Astrocyte of the cerebellum (primary cell): ENCODE measurements at places on chromosomes 4 and X.

DNA sequence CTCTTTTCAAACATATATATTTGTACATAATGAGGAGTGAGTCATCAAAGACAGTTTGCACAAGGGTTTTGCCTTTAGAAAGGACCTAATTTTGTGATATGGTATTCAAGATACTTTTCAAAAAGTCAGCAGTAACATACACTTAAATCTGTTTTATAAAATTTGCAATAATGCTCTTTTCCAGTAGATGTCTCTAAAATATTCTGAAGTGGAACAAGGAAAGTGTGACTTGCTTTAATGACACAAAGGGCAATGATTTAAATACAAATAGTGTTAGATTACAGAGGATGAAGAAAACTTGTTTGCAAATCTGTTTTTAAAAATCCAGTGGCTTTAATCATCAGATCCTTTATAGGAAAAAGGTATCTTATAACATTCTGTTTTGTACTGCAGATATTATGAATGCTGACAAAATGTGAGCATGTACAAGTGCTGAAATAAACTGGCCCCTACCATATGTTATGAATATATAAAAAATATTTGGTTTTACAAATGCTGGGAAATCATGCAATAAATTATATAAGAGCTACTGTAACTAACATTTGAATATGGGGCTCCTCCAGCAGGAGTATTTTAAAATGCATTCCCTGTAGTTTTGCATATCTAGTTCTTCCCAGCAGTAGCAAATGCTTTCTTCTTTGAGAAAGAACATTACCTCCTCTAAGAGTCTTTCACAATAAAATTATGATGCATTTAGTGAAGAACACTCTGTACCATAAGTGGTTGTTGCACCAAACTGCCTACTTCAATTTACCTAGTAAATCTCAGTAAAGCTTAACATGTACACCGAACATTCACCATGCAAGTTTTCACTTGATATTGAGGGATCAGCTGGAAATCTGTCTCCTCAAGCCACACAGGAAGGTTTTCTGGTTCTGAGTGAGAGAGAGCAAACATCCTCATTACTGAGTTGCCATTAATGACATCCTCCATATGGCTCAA lies 20.2 kb downstream of the MMRN1 start:
- no peak for DNase-seq

DNA sequence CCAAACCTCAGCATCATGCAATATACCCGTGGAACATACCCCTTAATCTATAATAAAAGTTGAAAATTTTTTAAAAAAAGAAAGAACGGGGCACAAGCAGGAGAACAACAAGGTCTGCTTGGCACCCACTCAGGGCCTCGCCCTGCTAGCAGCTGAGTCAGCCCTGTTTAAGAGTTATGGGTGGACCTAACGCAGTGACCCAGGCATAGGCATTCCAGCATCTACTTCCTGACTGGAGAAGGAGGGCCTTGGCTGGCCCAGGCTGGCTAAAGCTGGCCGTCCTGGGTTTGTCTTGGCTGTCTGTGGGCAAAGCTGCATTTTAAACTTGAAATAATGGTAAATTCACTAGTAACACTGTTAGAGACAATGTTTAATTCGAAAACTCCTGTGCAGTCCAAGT lies 236.7 kb upstream of the PGRMC2 start:
- no peak for DNase-seq

- DNase-seq = no peak
Observed at GRCh38 chrX:52118262-52118661, 49.3 kb upstream of the MAGED4B start.

- DNase-seq = no peak
Observed at GRCh38 chr4:6914448-6914847, 4.8 kb downstream of the TBC1D14 start.

DNA sequence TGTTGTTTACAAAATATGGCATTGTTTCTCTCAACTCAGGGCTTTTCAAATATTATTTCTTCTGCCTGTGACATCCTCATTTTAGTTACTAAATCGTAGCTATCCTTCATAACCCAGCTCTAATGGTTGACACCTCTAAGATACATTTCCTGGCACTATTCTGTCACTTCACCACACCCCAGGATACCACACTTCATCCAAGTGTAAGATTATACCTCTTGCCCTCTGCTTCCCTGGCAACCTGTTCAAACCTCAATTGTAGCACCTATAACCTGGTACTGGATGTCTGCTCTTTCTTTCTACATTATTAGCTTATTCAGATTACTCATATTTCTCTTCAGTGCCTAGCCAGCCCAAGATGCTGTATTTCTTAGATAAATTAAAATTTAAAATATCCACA lies 175.7 kb upstream of the SPIN4 start:
- no peak for DNase-seq

- no peak for DNase-seq
Observed at GRCh38 chrX:29662101-29662500, 553.3 kb upstream of the MAGEB2 start.

GRCh38 chrX:20547611-20548051 lies 280.9 kb upstream of the RPS6KA3 start:
- peak; percentile 35 for DNase-seq

DNA sequence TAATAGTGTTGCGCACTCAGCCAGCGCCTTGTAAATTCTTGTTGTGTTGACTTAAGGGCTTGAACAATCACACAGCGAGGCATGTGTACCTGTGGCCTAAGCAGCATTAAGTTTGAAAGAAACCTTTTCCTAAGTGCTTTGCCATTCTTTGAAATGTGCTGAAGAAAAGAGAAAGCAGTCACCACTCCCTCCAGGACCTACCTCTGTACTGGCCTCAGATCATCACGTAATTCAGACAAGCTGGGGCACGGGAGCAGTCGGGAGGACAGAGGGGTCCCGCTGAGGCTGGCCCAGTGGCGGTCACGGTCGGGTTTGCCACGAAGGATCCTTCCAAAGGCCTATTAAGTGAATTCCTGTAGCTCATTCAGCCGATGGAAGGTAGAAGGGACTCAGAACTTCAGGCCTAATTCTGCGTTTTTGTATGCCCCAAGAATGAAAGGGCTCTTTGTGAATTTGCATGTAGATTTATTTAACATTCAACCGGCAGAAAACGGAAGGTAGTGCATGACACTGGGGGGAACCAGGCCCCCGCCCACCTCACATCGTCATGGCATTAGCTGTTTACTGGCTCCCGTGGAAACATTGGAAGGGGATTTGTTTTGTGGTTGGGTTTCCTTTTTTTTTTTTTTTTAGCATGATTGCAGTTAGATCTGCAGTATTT lies 106.3 kb downstream of the TRAPPC11 start:
- peak; percentile 6 for DNase-seq

DNA sequence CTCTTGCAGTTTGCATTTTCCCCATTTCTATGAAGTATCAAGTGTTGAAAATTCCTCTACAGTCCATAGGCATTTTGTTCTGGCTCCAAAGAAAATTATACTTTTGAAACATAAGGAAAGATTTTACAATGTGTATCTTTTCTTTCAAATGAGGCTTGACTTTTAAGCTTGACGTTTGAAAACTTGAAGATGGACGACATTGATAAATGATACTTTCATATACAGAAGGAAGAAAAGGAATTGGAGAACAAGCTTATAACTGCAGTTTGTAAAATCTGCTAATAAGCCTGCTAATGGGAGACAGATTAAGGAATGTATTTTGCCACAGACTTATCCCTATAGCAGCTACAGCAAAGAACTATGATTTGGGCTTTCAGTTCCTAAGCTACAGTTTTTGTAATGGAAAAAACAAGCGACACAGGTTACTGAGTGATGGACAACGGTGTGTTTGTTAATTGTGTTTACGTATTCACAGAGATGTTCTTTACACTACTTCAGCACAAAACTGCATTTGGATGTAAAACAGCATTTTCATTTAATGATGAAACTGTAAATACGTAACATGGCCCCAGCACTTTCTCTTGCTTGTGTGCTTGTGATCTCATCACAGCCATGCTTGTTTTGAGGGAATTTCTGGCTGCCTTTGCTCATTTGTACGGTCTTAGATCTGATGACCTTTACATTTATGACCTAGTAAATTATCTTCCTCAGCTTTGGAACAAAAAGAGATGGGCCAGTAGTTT lies 83.2 kb upstream of the FAT1 start:
- no peak for DNase-seq

DNA sequence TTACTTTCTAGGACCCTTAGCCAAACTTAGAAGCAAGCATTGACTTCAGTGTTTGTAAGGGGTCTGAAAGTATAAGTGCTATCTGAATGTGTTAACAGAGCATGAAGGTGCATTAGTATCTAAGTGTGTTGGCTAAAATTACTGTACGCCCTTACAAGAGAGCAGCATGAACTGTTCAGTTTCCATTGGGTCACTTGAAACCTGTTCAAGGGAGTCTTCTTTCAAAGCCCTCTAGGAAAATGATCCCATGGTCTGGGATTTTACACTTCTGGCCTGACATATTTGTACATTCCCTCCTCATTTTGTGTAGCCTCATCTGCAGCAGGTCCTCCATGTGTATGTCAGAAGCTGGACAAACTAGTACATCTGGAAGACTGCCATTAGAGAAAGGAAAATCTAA lies 3.2 kb downstream of the PRDX4 start:
- DNase-seq = no peak

GRCh38 chr4:99209671-99210070 lies 9.4 kb downstream of the ADH6 start:
- DNase-seq = no peak

DNA sequence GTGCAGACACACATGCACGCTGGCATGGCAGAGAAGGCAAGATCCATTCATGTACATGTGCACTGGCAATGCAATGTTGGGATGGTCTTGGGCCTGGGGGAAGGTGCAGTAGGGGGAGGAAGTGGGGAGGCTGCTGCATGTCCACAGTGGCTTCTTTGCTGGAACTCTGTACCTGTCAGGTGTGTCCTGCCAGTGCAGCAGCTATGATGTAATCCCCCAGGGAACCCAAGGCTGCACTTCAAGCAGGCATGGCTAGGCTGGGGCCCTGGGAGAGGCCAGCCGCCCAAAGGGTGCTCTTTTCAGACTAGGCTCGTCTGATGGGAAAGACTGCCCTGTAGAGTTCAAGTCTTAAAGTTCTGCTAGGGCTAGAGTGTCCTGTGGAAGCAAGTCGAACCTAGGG lies 1304.0 kb downstream of the FAM133A start:
- no peak for DNase-seq

DNA sequence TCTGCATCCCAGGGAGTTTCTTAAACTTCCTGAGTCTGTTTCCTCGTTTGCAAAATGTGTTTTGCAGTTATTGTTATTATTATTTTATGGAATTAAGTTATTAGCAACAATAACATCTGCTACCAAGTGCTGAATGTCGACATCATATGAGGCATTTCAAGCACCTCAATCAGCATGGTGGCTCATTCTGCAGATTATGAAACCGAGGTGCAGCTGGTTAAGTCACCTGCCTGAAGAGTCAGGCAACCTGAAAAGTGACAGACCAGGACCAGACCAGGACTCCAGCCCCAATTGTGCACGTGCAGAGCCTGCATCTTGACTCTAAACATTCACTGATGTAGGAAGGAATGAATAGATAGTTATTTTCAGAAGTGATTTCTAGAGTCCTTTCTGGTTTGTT lies 99.8 kb downstream of the AFAP1 start:
- DNase-seq = no peak
